SHP77 (cell line): ENCODE measurements at places on chromosomes 2 and 18.

DNA sequence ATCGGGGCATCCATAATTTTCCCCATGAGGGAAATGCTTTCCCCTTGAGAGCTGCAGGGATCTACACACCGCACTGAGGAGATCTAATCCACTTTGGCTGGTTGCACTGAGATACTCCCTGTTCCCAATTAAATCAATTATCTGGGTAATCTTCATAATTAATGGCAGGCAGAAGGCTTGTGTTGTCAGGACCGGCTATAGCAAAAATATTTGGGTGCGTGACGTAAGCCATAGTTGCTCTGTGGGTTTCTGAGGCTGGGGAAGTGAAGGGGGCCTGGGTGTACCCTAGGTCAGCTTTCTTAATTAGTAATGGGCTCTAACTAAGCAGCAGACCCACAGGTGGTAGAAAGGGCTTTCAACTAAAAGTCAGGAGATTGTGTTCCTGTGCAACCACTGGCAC lies 62.8 kb upstream of the UPP2 start:
- no peak for DNase-seq

- DNase-seq, result no peak
These were observed 87.0 kb downstream of the EPB41L3 start for GRCh38 chr18:5456577-5457461.

DNA sequence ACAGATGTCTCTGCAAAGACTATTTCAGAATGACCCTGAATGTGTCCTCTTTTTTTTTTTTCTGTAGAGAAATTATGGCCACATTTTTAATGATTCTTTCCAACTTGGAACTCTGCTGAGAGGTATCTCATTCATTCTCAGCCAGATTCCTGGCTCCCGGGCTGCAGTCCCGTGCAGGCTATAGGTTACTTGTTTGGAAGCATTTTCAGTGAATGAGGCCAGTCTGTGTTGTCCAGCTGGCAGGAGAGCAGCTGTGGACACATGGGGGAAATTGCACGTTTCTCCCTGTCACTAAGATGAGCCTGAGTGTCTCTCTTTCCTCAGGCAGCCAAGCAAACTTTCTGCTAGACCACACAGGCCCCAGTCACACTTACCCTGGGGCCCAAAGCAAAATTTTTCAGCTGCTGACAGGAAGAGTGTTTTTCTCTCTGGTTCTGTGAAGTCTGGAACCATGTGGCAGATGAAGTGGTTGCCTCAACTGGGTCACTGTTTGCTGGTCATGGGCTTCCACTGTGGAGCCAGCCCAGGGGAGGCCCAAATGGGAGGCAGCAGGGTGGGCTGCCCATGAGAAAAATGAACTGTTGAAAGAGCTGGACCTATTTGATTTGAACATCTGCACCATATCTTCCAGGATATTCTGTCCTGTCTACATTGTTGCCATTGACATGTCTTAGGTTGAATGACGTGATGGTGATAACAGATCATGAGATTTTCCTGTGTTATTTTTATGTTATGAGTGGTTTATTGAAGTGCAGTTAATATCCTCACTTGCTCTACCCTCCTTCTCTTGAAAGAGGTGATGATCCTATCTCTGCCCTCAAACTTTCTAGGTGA lies 431.2 kb downstream of the LPIN1 start:
- peak; percentile 50 for DNase-seq

- DNase-seq, result no peak
These were observed 186.4 kb upstream of the ST6GAL2 start for GRCh38 chr2:107072150-107072940.

DNA sequence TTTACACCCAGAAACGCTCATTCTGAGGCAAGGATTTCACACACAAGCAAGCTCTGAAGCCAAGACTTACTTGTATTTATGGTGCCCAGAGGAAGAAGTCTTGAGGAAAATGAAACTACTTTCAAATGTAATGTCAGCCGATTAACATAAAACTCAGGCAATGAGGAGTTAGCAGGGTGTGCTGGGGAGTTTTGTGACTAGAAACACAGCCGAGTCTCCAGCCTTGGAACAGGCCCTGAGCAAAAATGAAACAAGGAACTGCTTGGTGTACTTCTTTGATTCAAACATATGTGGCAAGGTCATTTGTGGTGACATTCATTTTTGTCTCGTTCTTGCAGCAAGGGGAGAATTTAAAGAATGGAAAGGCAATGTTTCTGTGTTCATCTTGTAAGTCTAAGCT lies 4.5 kb downstream of the DYTN start:
- DNase-seq, result no peak

DNA sequence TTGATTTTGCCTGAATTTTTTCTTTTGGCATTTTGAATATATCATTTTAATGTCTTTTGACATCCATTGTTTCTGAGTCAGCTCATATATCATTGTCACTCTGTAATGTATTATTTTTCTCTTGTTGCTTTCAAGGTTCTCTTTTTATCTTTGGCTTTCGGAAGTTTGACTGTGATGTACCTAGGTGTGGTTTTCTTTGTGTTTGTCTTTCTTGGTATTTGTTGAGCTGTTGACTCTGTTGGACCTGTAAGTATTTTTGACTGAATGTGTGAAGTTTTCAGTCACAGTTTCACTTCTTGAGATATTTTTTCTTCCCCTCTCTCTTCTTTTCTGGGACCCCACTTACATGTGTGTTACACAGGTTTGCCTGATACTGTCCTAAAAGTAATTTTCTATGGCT lies 24.9 kb upstream of the DRC1 start:
- no peak for DNase-seq

DNA sequence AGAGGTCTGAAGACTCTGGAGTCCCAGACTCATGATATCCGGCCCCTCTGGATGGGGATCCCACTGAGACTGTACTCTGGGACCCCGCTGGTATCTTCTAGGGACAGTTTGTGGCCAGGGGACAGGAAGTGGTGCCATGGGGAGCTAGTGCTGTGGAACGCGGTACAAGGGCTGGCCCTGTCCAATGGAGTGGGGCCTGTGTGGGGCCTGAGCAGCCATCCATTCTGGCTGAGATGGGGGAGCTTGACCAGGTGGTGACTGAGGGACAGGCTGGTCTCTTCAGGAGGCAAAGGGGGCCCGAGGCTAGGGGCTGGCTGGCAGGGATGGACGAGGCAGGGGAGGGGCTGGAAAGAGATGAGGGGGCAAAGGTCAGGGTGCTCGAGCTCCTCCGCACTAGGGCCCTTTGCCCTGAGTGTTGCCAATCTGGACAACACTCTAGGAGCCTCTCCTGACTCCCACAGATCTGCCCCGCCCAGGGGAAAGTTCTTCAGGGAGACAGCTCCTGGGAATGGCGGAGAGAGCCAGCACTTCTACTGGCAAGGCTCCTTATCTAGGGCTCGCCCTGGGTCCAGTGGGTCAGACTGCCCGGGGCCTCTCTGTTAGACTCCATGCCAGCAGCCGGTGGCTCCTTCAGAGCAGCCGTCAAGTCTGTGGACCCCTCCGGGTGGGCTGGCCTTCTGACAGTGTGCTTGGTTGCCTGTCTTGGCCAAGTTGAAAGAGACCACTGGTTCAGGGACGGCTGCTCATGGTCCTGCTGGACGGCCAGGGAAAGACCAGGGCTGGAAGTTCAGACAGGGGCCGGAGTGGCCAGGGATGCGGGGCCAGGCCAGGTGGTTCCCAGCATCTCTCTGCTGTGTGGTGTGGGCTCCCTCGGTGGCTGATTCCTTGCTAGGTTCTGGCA lies 12.3 kb downstream of the MALL start:
- DNase-seq, result no peak

DNA sequence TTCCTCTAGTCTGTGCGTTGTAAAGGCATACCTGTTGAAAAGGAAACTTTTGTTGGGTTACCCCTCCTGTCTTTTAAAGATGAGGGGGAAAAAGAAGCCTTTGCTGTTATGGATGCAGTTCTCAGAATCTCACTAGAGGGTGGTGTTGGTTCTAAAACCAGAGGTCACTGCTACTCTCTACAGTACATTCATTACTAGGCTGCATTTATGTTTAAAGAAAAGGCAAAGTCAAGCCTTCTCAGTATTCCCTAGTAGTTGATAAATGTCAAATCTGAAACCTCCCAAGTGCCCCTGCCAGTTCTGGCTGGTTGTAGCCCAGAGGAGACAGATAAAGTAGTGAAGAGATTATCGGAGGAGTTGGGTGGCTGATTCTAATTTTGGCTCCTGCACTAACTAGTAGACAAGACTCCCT lies 1.4 kb upstream of the PLCL1 start:
- peak; percentile 33 for DNase-seq

DNA sequence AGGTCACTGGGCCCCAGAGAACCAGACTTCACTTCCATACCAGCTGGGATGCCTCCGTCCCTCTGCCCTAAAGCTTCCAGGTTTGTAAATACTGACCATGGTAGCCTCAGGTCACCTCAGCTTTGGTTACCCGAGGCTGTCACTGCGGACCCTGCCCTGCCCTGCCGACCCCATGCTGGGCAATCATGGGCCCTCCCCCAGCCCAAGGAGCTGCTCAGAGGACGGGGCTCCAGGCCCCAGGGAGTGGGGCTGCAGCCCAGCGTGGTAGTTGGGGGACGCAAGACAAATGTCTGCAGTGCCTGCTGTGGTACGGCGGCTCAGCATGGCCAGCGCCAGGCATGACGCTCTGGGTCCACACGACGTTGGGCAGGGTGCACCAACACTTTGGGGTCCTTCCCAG lies 25.3 kb downstream of the RAMP1 start:
- no peak for DNase-seq

DNA sequence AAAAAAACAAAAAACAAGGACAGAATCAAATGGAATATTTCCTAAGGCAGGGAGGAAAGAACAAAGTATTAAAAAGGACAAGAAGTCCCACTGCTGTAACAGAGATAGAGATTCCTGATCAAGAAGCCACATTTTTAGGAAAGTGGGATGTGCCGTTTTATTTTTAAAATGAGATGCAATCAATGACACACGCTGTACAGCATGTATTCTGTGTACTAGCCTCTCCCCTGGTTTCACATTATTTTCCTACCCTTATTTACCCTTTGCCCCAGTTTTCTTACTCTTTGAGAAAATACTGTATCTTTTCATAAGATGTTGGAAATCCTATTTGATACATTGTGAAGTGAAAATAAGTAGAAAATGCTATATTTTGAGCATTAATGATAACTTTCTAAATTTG lies 45.8 kb downstream of the E2F6 start:
- no peak for DNase-seq

GRCh38 chr2:234954551-234954992 lies 2.8 kb downstream of the SH3BP4 start:
- DNase-seq, result no peak

DNA sequence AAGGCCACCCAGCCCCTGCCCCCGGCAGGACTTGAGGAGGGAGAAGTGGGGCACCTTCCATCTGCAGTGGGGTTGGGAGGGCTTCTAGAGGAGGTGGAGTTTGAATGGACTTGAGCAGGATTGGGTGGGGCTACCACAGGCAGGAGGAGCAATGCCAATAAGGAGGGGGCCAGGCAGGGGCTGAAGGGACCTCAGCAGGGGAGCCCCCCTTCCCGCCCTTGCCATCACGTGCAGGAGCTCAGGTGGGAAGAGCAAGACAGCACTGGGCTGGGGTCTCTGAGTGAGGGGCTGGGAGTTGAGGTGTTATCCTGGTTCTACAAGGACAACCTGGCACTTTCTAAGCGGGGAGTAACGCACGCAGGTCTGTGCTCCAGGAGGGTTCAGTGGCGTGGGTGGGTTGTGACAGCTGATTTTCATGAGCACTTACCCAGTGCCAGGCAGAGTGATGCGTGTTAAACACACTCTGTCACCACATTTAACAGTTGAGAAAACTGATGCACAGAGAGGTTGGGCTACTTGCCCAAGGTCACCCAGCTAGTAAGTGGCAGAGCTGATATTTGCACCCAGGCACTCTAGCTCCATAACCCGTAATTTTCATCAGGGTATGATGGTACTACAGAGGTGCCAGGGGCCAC lies 4.8 kb downstream of the CHRND start:
- no peak for DNase-seq

DNA sequence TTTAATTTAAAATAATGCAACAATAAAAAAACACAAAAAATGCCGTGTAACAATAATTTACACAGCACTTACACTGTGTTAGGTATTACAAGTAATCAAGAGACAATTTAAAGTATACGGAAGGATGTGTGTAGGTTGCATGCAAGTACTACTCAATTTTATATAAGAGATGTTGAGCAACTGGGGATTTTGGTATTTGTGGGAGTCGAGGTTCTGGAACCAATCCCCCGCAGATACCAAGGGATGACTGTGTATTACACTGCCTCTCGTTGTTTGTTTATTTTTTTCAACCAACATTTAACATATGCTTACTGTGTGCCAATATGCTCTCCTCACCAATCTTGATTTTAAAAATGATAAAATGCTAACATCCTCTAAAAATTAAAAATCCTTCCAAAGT lies 24.8 kb downstream of the MAP3K2 start:
- no peak for DNase-seq

GRCh38 chr2:100242891-100243619 lies 79.2 kb downstream of the LONRF2 start:
- DNase-seq, result peak; percentile 62

GRCh38 chr2:21104030-21104660 lies 19.6 kb upstream of the TDRD15 start:
- DNase-seq, result no peak

- no peak for DNase-seq
These were observed 18.5 kb downstream of the TRAK2 start for GRCh38 chr2:201432621-201433393.

GRCh38 chr2:18047213-18047611 lies 168.7 kb downstream of the KCNS3 start:
- DNase-seq, result no peak

DNA sequence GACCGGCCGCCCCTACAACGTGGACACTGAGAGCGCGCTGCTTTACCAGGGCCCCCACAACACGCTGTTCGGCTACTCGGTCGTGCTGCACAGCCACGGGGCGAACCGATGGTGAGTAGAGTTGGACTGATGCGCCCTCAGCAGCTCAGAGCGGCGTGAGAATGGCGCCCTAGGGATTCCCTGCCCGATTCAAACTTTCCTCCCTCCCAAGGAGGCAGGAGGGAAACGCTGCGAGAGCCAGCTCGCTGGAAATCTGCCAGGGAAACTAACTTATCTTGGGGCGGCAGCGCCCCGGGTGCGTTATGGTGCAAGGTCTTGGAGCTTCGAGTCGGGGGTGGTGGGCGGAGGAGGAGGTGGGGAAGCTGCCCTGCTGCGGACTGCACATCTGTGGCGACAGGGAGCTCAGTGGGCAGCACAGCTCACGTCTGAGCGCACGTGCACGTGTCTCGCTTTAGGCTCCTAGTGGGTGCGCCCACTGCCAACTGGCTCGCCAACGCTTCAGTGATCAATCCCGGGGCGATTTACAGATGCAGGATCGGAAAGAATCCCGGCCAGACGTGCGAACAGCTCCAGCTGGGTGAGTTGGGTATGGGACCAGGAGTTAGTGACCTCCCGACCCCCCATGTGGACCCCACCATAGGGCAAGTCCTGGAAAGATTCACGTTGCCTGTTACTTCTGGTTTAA lies 697 bp downstream of the ITGA4 start:
- no peak for DNase-seq

DNA sequence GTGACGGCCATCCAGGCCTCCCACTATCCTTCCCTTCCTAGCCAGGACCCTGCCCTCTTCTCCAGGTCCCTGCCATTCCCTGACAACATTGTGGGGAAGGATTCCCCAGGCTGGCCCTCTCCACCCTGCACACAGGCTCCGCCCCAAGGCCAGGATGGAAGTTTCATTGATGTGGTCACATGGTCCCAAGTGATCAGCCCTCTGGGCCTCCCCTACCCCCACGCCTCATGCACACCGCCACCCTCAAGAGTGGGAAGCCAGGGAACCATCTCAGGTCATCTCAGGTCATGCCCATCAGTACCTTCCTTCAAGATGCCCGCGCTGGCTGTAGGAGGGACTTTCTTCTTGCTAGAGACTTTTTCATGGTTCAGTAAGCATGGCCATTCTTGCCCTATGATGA lies 514.8 kb upstream of the RAB6C start:
- DNase-seq, result no peak
